ENCODE measurements at places on chromosomes 2 and 18.
A peak's percentile ranks its signal among the peaks of the same experiment; 100 is the strongest.

DNA sequence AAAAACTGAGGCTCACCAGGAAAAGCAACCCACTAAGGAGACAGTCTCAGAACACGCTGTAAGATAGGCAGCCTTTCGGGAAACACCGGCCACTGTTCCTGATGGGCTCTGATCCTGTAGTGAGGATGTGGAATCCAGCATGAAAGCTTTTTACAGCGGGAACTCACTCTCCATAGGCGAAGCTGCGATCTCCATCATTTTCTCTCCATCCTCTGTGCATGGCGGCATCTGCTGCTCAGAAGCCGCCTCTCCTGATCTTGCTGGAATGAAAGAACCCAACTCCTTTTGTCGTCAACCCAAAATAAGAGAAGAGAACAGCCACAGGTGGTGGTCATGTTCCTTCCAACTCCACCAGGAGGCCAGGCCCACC lies 49.9 kb downstream of the TMEM18 start:
- no peak for DNase-seq

GRCh38 chr2:74033375-74033774 lies 48.7 kb downstream of the TET3 start:
- DNase-seq = no peak

GRCh38 chr2:229445019-229445418 lies 173.9 kb upstream of the PID1 start:
- DNase-seq = no peak

DNA sequence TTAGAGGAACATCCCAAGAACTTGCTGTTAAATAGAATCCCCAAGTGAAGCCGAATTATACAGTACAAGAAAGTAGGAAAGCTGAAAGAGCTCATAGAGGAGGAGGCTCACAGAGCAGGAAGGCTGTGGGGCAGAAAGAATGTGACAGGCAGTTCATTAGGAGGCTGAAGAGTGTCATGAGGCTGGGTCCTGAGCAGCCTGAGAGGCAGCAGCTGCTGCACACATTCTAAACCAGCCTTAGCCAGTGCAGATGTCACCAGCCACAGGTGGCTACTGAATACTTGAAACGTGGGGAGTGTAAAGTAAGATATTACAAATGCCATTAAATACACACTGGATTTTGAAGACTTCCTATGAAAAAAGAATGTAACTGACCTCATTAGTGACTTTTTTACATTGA lies 490.2 kb upstream of the KLHL29 start:
- no peak for DNase-seq

DNA sequence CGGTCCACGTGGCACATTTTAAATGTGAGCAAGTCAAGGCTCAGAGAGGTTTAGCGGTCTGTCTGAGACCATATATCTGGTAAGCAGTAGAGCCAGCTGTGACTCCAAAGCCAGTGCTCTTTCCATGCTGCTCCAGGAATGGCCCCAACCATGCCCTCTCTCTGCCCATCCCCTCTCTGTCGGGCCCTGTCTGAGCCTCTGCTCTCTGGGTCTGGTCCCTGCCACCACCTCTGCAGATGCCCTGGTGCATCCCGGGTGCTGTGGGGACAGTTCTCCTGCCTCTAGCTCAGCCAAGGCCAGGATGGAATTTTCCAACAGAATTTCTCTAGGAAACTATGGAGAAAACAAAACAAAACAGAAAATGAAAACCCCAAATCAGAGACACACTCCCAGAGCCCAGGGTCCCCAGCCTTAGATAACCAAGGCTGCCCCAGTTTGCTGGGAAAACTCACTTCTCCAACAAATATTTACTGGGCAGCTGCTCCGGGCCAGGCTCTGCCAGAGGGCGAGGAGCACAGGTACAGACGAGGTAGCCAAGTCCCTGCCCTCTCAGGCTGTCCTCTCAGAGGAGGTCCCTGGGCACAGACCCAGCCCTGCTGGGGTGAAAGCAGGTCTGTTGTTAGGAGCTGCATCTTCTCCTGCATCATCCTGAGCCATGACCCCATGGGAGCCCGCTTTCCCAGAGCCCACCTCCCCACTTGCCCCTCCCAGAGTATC lies 9.2 kb downstream of the ADRA2B start:
- DNase-seq = no peak

DNA sequence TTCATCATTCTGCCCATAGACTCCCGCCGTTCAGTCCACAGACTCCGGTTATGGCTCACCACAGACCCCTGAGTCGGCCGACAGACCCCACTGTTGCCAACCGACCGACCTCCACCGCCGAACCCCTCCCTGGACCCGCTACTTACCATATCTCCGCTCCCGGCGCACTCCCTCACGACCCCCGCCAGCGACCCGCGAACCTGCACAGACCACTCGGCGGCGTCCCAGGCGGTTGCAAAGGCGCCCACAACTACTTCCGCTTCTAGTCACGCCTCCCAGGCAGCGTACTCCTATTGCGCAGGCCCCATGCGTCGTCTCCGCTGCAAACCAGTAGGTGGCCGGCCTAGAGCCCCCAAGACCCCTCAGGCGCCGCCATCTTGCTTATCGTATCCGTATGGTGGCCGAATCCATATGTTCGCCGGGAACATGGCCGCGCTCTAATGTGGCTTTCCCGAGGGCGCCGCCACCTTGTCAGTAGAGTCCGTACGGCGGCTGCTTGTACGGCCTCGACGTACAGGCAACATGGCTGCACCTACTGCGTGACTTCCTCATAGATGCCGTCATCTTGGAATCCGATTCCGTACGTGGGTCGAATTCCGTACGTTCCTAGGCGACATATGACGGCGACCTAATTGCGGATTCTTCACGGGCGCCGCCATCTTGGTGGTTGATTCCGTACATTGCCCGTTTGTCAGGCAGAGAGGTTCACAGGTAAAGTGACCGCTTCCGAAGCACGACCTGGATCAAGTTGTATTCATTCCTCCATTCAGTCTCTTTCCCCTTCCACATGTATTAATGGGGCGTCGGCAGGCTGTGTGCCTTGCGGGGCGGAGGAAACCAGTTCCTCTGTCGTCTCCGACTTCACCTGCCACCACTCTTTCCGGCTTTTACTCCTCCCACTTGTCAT lies at the start of gene CXXC1:
CXXC1 (minus strand) TSS at position 252 of the 907 bp plus-strand sequence; CDS start at position 149, 103 bp downstream.
- peak; percentile 95 for DNase-seq

GRCh38 chr2:100057901-100058261 lies 84.5 kb downstream of the AFF3 start:
- no peak for DNase-seq

DNA sequence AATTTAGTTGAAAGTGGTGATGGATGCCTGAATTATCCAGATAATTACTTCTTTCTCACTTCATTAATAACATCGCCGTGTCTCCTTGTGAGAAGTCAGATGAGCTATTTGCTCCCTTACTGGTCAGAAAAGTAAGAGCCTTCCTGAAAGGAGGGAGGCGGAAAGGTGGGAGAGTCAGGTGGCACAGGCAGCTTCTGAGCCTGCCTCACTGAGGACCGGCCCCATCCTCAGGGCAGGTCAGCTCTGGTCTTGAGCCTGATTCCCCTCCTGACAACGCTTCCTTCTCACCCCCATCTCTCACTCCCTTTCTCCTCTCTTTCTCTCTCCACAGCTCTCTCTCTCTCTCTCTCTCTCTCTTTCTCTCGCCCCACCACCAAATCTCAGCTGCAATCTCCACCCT lies 10.1 kb upstream of the APOB start:
- no peak for DNase-seq

- DNase-seq = no peak
These were observed 40.7 kb upstream of the ARHGAP25 start for GRCh38 chr2:68693951-68694350.

GRCh38 chr2:59713577-59713976 lies 839.9 kb downstream of the BCL11A start:
- no peak for DNase-seq

DNA sequence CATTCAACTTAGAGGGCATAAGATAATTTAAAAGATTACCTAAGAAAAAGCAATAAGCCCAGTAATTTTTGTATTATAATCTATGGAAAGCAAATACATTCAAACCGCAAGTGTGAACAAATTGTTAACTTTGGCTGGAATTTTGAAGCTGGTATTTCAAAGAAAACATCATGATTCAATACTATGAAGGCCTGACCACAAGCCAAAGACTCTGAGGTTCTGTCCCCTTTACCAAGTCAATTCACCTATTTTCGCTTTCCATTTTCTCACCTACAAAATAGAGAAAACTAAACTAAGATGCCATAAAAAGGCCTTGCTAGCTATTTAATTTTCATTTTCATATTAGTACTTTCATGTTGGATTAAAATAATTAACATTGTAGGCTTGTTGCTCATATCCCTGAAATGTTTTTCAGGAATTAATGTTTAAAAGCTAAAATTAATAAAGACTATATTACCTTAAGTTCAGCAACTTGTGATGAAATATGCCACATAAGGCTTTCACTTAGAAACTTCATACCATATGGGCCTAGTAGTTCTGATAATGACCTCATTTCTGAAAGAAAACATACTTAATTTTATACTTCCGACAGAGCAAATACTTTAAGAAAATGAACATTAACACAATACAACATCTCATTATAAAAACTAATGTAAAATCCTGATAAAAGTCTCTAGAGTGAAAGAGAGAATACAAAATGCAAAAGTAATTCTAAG lies 85.7 kb upstream of the FRZB start:
- no peak for DNase-seq

DNA sequence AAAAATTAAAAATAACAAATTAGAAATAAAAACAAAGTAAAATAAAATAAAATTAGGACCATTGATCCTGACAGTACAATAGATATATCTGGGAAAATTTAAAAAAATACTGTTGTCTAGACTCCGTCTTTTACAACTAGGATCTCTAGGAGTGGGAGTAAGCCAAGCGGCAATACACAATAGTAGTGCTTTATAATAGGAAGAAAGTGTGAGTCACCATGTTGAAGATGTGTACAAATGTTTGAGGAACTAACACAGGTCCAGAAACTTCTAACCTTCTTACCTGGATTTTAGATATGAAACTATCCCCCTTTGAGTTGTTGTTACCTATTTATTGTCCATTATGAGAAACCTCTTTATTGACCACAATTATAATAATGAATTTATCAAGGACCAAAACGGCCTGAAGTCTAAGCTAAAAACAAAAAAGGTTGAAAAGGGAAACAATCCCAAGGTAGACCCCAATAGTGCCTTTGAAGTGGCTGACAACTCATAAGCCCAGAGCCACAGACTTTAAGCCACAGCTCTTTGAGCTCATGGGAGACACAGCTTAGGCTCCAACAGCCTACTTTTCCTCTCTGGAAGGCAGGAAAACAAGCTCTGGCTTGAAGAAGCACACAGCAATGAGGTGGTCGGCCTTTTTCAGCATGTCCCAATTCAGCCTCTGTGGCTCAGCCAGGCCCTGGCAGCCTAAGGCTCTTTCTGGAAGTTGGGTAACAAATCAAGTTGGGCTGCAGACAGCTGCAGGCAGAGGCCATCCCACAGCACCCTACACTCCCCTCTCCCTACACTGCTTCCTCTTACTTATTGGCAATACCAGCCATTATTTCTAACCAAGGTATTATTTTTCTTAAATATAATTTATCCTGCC lies 62.9 kb downstream of the AQP4 start:
- no peak for DNase-seq

- no peak for DNase-seq
These were observed 9.9 kb downstream of the IMPA2 start for GRCh38 chr18:11991021-11991795.

DNA sequence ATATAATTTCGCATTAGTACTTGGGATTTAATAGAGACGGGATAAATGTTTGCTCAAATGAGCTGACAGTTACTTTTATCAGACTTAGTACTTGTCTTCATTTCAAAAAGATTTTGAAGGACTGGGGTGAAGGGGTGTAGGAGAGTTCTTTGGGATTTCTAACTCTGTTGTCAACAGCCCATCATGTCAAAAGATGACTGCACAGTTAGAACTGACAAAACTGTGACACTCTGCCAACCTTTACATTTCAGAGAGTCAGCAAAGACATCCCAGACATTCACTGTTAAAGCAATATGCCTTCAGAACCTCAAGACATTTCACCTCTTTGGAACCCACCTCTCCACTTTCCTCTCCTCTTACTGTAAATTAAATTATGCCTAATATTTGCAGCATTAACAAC lies 285.4 kb upstream of the SPHKAP start:
- no peak for DNase-seq

DNA sequence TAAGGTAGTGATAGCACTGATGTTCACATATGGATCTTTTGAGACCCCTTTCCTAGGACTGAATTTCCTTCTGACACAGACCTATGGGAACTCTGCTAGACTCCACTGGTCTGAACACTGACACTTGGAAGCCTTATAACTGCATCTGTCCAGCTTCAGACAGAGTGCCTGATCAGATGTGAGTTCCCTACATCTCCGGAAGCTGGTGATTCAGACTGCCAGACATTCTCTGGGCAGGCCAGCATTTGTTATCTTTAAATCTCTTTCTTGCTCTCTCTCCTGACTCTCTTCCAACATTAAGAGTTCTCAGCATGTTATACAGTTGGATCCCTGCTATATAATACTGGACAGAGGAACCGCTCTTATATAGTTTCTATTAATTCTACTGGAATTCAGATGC lies 408.5 kb downstream of the ZEB2 start:
- no peak for DNase-seq

- no peak for DNase-seq
These were observed 82.0 kb upstream of the RANBP2 start for GRCh38 chr2:108637304-108637669.

DNA sequence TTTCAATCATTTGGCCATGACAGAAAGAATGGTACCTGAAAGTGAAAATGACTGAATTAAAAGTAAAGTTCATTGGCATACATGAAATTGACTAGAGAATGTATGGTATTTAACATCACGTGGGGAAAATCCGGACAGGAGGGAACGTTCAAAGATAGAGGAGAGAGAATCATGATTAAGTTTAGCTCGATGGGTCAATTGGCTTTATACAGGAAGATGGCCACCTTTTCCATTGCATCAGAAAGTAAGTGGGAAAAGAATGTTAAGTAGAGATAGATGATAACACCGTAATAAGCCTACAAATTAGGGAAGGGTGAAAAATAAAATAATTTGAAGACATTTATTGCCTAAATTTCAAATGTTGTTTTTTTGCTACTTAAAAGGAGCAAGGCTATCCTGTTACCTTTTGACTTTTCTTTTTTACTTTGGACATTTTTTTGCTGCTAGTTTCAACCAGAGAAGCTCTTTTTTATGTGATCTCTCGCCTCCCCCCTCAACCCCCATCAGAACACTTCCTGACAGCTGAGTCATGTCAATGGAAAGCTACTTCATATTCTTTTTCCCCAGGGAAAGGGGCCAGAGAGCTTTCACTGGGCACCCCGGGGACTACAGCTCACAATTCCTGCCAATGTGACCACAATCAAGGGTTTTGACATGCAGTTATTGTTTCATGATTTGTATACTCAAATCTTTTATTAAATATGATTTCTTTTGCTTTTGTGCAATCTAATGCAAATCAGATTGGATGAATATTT lies 767 bp upstream of the CCDC102B start:
- no peak for DNase-seq

Measured in stimulated activated CD4-positive, alpha-beta T cell treated with anti-CD3 and anti-CD28 coated beads, Interleukin-4, amount 100 ng/mL, for 1 hour (primary cell).